ENCODE measurements at places on chromosomes 11 and 22.
A peak's percentile ranks its signal among the peaks of the same experiment; 100 is the strongest.

GRCh38 chr11:11036185-11036847 is 178.5 kb upstream of the ZBED5 start:
- no peak for DNase-seq

GRCh38 chr11:76772783-76773106 is 10.4 kb upstream of the TSKU start:
- DNase-seq = no peak

DNA sequence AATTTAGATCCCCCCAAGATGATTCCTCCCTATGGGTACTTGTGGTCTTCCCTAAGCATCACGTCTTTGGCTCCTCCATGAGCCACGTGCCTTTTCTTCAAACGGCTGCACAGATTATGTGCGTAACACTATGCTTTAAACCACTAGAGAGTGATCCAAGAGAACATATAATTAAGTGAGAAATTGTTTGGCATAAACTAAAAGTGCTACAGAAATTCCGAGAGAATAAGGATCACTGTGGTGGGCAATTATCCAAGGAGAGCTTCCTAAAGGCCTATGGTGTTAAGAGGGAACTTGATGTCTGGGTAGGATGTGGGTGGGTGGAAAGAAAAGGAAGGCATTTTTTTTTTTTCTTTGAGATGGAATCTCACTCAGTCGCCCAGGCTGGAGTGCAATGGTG is 110.9 kb downstream of the MAML2 start:
- no peak for DNase-seq

GRCh38 chr11:43164831-43165230 is 147.0 kb upstream of the API5 start:
- DNase-seq = no peak

DNA sequence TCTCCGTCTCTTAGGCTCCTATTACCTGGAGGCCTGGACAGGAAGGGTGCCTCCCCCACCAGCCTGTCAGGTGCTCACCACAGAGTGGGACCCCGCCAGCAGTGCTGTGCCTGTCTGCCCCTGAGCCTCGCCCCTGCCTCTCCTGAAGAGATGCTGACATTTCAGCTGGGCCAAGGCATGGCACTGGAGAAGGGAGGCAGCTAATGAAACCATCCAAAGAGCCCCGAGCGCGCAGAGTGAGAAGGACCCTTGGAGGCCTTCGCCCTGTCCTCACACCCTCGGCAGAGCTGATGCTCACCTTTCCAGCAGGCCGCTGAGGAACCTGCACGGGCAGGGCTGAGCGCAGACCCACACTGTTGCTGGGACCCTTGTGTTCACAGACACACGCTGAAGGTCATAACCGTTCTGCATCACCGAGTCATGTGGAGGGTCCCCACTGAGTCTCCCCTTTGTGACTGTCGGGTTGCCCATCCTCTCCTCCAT is 2.1 kb upstream of the LRFN4 start:
- DNase-seq = no peak

DNA sequence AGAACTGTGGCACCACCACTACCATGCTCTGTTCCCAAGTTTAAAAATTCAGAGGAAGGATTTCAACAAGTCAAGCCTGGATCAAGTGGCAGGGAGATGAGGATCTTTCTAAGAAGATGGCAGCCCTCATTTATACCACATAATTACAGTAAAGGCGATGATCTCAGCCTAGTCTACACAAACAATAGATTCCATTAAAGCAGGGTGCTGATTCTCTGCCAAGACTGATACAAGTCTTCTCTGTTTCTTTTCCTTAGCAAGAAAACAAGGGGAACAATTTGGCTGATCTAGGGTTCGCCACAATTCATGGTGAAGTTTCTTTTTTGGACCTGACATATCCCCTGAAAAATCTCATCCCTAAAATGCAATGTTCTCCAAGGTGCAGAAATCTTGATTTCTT is 73.9 kb downstream of the PPFIBP2 start:
- no peak for DNase-seq

DNA sequence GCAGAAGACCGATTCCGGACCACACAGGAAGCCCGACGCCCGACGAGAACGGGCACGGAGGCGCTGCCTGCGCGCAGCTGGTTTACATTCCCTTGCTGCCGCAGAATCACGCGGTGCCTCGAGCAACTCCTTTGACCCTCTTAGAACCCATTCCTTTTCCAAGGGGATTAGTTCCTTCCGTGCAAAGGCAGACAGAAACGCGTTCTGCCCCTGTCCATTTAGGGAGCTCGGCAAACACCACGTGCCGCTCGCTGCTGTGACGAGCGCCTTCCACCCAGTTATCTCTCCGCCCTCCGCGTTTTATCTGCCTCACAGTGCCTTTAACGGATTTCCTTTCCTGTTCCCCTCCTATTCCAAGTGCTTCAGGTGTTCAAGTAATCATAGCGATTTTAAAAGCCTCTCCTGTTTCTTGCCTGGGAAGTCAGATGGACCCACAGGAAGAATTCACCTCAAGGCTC is 24.1 kb upstream of the MICAL3 start:
- no peak for DNase-seq

GRCh38 chr11:76152741-76153570 is 53.3 kb downstream of the WNT11 start:
- no peak for DNase-seq

DNA sequence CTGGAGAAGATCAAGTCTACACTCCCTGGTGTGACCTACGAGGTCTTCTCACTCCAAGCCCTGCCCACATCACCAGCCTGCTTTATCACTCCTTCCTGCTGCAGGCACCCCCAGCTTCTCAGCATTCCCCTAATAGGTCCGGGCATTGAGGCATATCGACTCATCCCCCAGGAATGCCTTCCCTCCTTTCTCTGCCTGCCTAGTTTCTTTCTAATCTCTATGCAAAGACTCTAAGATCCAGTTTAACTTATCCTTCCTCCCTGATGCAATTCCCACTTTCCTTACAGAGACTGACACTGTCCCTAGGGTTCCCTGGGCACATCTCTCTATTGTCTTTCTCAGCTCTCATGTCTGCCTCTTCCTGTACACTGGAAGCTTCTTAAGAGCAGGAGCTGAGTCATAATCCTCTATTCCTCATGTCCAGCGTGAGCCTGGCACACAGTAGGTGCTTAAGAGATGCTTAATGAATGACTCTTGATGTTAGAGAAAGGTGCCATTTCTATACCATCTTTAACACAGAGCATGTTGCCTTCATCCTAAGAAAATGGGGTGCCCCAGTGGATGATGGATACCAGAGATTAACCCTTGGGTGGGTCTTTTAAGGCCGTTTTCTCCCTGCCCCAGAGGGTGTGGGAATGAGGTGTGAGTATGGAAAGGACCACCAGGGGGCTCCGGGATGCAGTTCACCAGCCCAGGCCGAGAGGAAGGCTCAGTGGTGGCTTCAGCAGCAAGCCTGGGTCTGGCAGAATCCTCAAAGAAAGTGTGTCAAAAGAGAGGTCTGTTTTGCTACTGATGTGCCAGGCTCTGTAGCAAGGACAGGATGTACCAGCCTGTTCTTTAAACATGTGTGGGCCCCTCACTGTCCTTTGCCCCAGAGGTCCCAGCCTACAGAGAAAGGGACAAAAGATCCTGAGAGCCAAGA is 34.7 kb downstream of the PARVA start:
- DNase-seq = peak; percentile 7

- no peak for DNase-seq
These were observed 12.9 kb upstream of the MPPED1 start for GRCh38 chr22:43398910-43399309.

- DNase-seq = no peak
These were observed 77.8 kb upstream of the TMEM45B start for GRCh38 chr11:129737831-129738230.

- DNase-seq = no peak
These were observed 17.5 kb upstream of the TXNRD2 start for GRCh38 chr22:19959043-19959586.

DNA sequence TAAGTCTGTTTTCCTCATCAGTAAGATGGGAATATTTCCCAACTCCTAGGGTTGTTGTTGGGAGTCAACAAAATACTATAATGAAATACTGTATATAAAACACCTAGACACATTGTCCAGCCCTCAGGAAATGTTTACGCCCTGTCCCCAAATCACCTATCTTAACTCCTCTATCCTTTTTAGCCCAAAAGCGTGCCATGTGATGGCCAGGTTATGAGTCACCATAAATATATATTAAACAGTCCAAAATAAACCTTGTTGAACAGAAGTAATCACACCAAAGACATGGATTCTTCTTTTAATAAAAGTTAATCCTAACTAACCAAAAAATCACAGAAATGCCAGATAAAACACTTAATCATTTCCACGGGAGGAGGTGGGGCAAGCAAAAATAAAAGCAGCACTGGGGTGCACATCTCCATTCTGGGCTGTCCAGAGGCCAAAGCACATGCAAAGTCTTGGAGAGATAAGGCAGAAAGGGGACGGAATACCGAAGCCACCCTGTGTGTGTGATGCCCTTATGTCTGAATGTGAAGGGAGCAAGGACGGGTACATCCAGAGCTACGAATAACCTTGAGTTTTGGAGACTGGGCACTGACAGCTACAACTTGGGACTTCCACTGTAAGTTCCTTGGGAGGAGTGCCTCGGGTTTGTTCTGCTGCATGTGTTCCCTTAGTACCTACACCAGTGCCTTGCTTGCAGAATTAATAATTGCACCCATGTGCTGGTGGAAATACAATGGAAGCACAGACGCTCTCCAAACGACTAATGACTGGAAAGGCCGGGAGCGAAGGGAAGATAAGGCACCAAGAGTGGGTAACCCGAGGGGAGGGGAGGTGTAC is 1.1 kb downstream of the OSBP start:
- DNase-seq = no peak

DNA sequence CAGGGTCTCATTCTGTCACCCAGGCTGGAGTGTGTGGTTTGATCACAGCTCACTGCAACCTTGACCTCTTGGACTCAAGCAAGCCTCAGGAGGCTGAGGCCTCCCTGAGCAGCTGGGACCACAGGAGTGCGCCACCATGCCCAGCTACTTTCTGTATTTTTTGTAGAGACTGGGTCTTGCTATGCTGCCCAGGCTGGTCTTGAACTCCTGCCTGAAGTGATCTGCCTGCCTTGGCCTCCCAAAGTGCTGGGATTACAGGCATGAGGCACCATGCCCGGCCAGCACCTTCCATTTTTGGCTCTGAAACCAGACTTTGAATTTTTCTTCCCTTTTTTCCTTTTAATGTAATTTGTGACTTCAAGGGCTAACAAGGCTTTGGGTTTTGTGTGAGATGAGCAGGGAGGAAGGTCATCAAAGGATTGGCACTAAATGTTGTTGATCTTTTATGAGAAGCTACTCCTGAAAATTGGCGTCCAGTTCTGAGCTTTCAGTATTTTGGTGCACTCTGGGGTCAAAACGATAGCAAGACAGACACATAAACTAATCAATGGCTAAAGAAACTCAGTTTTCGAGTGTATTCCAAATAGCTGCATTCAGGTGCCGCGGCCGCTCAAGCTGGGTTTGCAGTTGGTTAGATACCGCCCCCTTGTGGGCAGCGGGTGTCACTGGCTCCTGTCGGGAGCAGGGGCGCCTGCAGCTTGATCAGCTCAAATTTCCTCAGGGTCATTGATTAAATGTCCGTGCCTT is 51.9 kb upstream of the CLMP start:
- DNase-seq = peak; percentile 67

GRCh38 chr11:105236664-105237063 is 97.1 kb upstream of the CARD18 start:
- no peak for DNase-seq

DNA sequence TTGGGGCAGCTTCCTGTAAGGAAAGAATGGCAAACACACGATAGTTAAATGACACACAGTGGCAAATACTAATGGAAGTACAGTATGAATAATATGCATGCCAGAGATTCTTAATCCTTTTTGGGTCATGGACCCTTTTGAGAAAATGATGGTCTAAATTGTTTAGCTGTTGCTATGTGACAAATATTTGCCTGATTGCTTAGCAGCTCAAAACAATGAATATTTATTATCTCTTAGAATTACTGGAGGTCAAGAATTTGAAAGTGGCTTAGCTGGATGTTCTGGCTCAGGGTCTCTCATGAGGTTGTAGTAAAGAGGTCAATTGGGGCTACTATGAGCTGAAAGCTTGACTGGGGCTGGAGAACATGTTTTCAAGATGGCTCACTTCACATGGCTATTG is 69.7 kb downstream of the FANCF start:
- DNase-seq = no peak

DNA sequence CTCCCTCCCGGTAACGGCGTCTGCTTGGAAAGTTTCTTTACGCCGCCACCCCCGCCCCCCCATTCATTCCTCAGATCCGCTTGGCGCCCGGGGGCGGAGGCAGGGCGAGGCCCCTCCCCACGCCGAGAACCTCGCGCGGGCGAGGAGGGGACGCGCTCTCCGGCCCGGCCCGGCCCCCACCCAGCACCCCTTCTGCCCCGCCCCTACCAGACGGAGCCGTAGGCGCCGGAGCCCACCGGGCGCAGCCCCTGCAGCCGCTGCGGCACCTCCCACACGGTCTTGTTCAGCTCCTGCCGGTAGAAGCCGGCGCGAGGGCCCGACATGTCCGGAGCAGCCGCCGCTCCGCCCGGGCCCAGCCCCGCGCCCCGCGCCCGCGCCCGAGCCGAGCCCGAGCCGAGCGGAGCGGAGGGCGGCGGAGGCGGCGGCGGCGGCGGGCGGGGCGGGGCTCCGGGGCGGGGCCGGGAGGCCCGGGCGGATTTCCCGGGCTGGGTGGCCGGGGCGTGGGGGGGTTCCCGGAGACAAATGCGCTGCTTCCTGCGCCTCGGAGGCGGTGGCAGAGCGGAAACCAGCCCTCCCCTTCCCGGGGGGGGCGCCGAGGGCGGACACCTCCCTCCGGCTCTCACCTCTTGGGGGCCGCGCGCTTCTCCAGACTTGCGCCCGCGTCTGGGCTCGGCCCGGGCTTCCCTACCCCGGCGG is at the start of gene MAPK11:
Gene MAPK11, minus strand, starts transcription at position 411 of the 696 bp plus-strand sequence. Its CDS starts 88 bp downstream, at position 323.
- DNase-seq = peak; percentile 75

DNA sequence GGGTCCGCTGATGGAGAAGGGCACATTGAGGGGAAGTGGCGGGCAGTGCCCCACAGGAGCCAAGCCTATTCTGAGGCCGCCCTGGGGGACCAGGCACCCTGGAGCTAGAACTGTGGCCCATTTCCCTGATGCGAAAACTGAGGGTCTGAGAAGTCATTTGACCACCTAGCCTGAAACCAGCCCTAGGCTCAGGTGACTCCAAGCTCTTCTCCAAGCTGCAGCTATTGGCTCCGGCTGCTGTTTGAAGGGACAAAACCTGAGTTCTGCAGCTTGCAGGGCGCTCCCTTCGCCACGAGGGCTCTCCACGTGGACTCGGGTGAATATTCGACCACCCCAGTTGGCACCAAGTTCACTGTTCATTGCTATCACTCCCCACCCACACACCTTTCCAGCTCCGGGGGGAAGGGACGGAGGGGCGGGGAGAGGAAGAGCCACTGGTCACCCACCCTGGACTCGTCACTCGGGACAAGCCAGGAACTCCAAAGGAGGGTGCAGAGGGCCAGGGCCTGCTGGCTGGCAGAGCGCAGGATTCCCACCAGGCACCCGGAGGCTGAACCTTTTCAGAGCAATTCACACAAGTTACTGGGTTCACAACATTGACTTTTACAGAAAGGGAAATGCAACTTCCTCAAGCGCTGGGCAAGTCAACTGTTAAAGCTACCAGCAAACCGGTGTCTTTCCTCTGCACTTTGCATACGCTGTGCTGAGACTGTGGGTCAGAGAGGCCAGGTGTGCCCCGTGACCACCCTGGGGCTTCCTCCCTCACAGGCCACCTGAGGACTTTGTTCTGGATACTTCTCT is 1.1 kb upstream of the RAC2 start:
- no peak for DNase-seq

GRCh38 chr11:44113018-44113417 is 17.5 kb downstream of the EXT2 start:
- DNase-seq = no peak

- no peak for DNase-seq
These were observed 338.4 kb downstream of the MN1 start for GRCh38 chr22:27463121-27463660.
